Airway epithelial cell (primary cell): ENCODE measurements at places on chromosomes 11 and 22. TPM values are rescaled to one million over a fixed set of nuclear protein-coding genes. Genes with fewer than 3 reads are reported as not detected.

The FXYD2 gene
- total RNA-seq, result not detected in 2 replicates

The WNT11 gene
- total RNA-seq, result 0.21 TPM in 1 of 2 replicates, not detected in the other

The PKP3 gene
- total RNA-seq, result 520 and 527 TPM in 2 replicates

The NDUFA6 gene
- total RNA-seq, result 54.3 and 88.2 TPM in 2 replicates

The SEPTIN3 gene
- 0.14 TPM in 1 of 2 replicates, not detected in the other for total RNA-seq

The TRIM51 gene
- not detected in 2 replicates for total RNA-seq

The JAM3 gene
- 2.7 and 7.4 TPM in 2 replicates for total RNA-seq

The KRTAP5-9 gene
- total RNA-seq, result not detected in 2 replicates

The UPK2 gene
- 0.37 and 0.56 TPM in 2 replicates for total RNA-seq

The MS4A4E gene
- not detected in 2 replicates for total RNA-seq

The MDK gene
- total RNA-seq, result 52.7 and 85.5 TPM in 2 replicates

The DNAJB7 gene
- total RNA-seq, result not detected in 2 replicates

The CD3G gene
- not detected in 2 replicates for total RNA-seq

The C22orf42 gene
- not detected in 2 replicates for total RNA-seq

The C11orf86 gene
- total RNA-seq, result not detected in 2 replicates

The OR2D2 gene
- total RNA-seq, result not detected in 2 replicates

The OR6T1 gene
- not detected in 2 replicates for total RNA-seq

The ANO1 gene
- total RNA-seq, result 8.8 and 15.3 TPM in 2 replicates

The TRIM48 gene
- not detected in 2 replicates for total RNA-seq

The GVQW3 gene
- total RNA-seq, result 0.28 TPM in 2 replicates

The CRYAB gene
- total RNA-seq, result 4.2 and 16.6 TPM in 2 replicates

The LAYN gene
- 4.9 and 6.7 TPM in 2 replicates for total RNA-seq

The PRR33 gene
- not detected in 2 replicates for total RNA-seq

The KBTBD4 gene
- total RNA-seq, result 12.2 and 19.5 TPM in 2 replicates

The MAFF gene
- total RNA-seq, result 16.9 and 19.5 TPM in 2 replicates

The KLHDC7B gene
- not detected in 2 replicates for total RNA-seq

The OR9I1 gene
- total RNA-seq, result not detected in 2 replicates

The ADAMTS15 gene
- total RNA-seq, result 7.7 and 8.0 TPM in 2 replicates
